Esophagus squamous epithelium (tissue), 5 donors: ENCODE measurements at places on chromosomes 12 and 14.
A peak's percentile ranks its signal among the peaks of the same experiment; 100 is the strongest.

- DNase-seq: no peak
- peak overlapping the region; percentile 0 for H3K27ac ChIP-seq
- peaks cover 52% of the 10 kb centered on the region for H3K4me1 ChIP-seq
- no peaks in the 10 kb centered on the region for H3K36me3 ChIP-seq
- no peaks in the 10 kb centered on the region for H3K27me3 ChIP-seq
Observed at GRCh38 chr14:36784541-36784940, 122.9 kb downstream of the PAX9 start.

DNA sequence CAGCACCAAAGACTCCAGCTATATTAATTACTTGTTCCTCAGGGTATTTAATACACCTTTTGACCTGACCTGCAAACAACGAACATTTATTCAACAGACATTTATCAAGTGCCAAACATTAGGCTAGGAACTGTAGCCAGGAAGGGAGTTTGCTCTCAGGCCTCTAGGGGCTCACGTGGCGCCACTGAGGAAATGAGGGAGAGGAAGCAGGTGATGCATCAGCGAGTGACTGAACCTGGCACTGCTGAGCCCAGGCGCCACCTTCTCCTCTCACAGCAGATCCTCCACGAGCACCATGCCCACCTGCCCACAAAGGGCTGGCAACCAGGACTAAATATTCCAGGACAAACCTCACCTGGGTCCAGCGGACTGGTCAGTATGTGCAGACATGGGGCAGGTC, 50.2 kb downstream of the SETD3 start:
- H3K4me1 ChIP-seq: no peaks in the 10 kb centered on the region
- peaks cover 77% of the 10 kb centered on the region for H3K36me3 ChIP-seq
- no peak overlapping the region for H3K4me3 ChIP-seq
- H3K27me3 ChIP-seq: no peaks in the 10 kb centered on the region
- H3K27ac ChIP-seq: no peak overlapping the region

- H3K27ac ChIP-seq: no peak overlapping the region
- peaks cover 26% of the 10 kb centered on the region for H3K4me1 ChIP-seq
- H3K36me3 ChIP-seq: no peaks in the 10 kb centered on the region
Observed at GRCh38 chr12:32108787-32109186, 2.1 kb downstream of the BICD1 start.

DNA sequence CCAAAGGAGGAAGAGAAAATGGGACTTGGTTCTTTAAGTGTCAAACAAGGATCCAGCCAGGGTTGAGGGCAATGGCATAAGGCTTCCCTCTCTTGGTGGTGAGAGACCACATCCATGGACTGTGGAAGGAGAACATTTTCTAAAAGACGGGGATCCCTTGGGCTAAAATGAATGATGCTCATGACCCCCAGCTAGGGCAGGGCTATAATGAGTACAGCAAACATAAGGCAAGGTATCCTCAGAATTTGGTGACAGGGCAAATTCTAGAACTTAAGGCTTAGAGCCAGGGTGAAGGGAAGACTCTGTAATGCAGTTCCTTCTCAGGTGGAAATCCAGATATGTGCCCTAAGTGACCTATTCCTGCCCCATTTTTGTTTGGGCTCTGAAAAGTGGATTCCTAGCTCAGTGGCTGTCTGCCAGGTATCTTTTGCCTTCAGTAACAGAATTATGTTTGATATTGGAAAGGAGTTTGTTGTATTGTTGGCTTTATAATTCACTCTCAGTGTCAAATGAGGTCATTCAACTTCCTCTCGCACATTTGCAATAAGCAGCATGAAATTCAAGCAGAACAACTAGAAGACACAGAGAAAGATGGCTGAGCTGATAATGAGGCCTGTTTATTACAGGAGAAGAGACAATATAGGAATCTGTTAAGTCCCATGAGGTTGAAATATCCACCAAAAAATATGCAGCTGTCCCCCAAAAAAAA, 76.8 kb downstream of the DAD1 start:
- peaks cover 53% of the 10 kb centered on the region for H3K4me1 ChIP-seq
- no peaks in the 10 kb centered on the region for H3K36me3 ChIP-seq
- no peaks in the 10 kb centered on the region for H3K27me3 ChIP-seq
- no peak overlapping the region for H3K4me3 ChIP-seq
- peak overlapping the region; percentile 49 for H3K27ac ChIP-seq
- DNase-seq: no peak

GRCh38 chr14:90607141-90607540, 209.1 kb downstream of the TTC7B start:
- no peak for DNase-seq
- peaks cover 3% of the 10 kb centered on the region for H3K4me1 ChIP-seq
- H3K36me3 ChIP-seq: no peaks in the 10 kb centered on the region
- H3K4me3 ChIP-seq: no peak overlapping the region
- H3K27me3 ChIP-seq: no peaks in the 10 kb centered on the region
- no peak overlapping the region for H3K27ac ChIP-seq

GRCh38 chr14:54562334-54562733, 4.6 kb upstream of the SAMD4A start:
- DNase-seq: no peak
- no peaks in the 10 kb centered on the region for H3K36me3 ChIP-seq
- peaks cover 9% of the 10 kb centered on the region for H3K4me1 ChIP-seq
- H3K4me3 ChIP-seq: no peak overlapping the region

GRCh38 chr12:39830171-39830570, 210.6 kb upstream of the ABCD2 start:
- H3K27me3 ChIP-seq: no peaks in the 10 kb centered on the region
- no peaks in the 10 kb centered on the region for H3K36me3 ChIP-seq
- no peak overlapping the region for H3K27ac ChIP-seq
- H3K4me3 ChIP-seq: no peak overlapping the region
- no peak for DNase-seq

GRCh38 chr12:16184681-16185080, 92.8 kb downstream of the SLC15A5 start:
- no peak overlapping the region for H3K27ac ChIP-seq
- no peak overlapping the region for H3K4me3 ChIP-seq
- H3K36me3 ChIP-seq: no peaks in the 10 kb centered on the region
- no peaks in the 10 kb centered on the region for H3K27me3 ChIP-seq
- no peaks in the 10 kb centered on the region for H3K4me1 ChIP-seq

DNA sequence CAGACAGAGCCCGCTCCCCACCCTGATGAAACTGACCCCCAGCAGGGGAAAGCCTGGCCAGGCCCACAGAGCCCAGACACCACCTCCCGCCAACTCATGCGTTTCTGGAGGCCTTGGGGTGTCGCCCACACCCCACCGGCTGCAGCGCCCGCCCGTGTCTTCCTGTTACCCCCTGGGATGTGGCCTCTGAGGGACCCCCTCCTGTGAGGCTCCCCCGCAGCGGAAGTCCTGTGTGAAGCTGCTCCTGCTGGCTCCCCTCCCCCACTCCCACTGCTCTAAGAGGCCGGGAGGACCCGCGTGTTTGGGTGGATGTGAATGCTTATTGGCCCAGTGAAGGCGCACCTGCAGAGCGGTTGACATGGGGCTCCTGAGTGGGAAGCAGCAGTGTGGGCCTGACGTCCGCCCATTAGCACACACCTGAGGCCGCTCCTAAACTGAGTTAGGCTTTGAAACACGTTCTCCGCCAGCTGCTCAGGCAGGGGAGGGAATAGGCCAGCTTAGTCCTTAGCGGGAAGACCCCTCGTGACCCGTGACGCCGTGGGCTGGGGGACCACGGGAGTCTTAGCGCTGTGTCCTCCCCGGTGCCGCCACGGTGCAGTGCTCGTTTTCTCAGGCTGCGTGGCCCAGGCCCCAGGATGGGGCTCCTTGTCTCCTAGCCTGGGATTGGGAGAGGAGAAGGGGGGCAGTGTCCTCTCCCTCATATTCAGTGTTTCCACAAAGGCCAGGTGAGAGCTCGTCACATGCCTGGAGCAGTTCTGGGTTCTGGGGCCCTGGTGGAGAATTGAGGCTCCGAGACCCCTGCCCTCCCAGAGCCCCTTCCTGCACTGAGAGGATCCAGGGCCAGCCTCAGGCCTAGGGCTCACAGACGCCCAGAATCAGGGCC, 323.4 kb upstream of the SFSWAP start:
- H3K27me3 ChIP-seq: no peaks in the 10 kb centered on the region
- no peak overlapping the region for H3K4me3 ChIP-seq
- H3K36me3 ChIP-seq: no peaks in the 10 kb centered on the region
- H3K27ac ChIP-seq: no peak overlapping the region
- H3K4me1 ChIP-seq: no peaks in the 10 kb centered on the region

DNA sequence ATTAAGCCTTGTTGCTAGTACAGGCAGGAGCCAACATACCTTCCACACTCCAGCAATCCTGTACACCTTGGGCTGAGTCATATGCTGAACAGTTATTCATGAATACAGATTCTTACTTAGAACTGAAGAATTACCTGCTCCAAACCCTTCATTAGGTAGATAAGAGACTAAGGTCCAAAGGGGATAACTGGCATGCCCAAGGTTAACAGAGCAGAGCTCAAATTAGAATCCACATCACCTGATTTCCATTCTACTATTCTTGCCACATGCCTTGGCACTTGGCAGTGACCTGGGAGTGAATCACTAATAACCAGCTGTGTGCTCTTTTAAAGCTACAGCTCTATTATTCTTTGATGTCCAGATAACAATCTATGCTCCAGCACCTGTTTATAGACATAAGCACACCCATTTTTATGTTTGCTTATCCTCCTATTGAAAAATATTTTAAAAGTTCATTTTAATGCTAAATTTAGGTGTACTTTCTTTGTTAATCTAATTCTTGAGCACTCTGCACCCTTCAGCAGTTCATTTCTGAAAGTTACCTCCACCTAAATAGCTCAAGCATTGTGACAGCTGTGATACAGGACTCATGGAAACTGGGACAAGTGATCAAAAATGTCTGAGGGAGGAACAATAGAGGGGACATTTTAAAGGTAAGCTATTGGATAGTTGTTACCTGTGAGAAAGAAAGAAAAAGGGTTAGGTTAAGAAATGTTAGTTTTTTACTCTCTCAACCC, 19.4 kb downstream of the LPCAT3 start:
- no peaks in the 10 kb centered on the region for H3K27me3 ChIP-seq
- H3K4me1 ChIP-seq: peaks cover 31% of the 10 kb centered on the region
- DNase-seq: no peak

DNA sequence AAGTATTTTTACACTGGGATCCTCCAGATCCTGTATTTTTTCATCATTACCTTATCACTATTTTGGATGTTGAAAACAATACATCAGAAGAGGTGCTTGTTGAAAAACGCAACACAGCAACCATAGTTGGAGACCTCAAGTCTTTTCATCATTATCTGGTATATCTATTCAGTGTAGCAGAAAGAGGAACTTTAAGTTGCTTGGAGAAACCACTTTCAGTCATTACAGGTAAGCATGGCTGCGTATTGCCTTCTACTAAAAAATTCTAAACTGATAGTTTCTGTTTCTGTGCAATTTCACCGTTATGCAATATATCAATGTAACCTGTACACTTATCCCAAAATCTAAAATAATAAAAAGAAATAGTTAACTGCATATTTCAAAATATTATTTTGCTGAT, 32.2 kb upstream of the PTPRQ start:
- H3K36me3 ChIP-seq: no peaks in the 10 kb centered on the region
- no peak overlapping the region for H3K4me3 ChIP-seq
- no peaks in the 10 kb centered on the region for H3K27me3 ChIP-seq
- no peak for DNase-seq

GRCh38 chr14:61098721-61099120, 117.7 kb downstream of the SLC38A6 start:
- H3K36me3 ChIP-seq: no peaks in the 10 kb centered on the region
- no peaks in the 10 kb centered on the region for H3K27me3 ChIP-seq
- H3K27ac ChIP-seq: no peak overlapping the region
- no peak overlapping the region for H3K4me3 ChIP-seq
- peaks cover 5% of the 10 kb centered on the region for H3K4me1 ChIP-seq

- H3K36me3 ChIP-seq: no peaks in the 10 kb centered on the region
- no peak for DNase-seq
- no peak overlapping the region for H3K4me3 ChIP-seq
- H3K27me3 ChIP-seq: no peaks in the 10 kb centered on the region
- H3K27ac ChIP-seq: no peak overlapping the region
Observed at GRCh38 chr12:25653487-25654175, 100.5 kb upstream of the LMNTD1 start.

- no peaks in the 10 kb centered on the region for H3K4me1 ChIP-seq
- peaks cover 19% of the 10 kb centered on the region for H3K36me3 ChIP-seq
Observed at GRCh38 chr14:77421201-77421600, 2.1 kb downstream of the NOXRED1 start.

- no peaks in the 10 kb centered on the region for H3K27me3 ChIP-seq
- no peaks in the 10 kb centered on the region for H3K36me3 ChIP-seq
Observed at GRCh38 chr12:57381693-57382220, 49.1 kb downstream of the R3HDM2 start.

DNA sequence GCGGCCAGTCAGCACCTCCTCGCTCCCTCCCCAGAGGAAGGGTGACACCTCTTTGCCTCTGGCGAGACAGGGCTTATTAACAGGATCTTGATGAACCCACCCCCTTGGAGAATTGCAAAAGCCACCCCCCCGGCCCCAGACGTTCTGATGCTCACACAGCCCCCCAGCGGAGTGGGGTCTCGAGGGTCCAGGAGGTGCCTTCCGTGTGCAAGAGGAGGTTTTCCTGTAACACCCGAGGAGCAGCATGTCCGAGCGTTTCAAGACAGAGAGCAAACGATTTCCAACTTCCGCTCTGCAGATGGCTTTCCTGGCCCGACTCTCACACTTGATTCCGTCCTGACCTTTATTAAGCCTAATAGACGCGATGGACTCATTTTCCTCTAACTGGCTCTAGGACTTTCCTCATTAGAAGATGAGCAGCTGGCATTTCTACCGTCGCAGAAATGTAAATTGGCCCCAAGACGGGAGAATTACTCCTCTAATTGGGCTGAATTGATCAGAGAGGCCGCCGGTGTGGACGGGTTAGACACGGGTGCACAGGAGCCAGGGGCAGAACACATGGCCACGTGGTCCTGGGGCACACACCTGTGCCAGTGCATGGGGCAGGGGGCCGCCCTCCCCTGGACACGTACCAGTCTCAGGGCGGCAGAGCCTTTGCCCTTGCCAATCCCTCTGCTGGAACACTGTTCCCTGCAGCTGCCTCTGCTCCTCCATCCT, 84.4 kb downstream of the NOC4L start:
- H3K4me3 ChIP-seq: no peak overlapping the region
- no peak overlapping the region for H3K27ac ChIP-seq
- DNase-seq: no peak
- H3K27me3 ChIP-seq: peaks cover 9% of the 10 kb centered on the region
- H3K4me1 ChIP-seq: no peaks in the 10 kb centered on the region
- no peaks in the 10 kb centered on the region for H3K36me3 ChIP-seq

- no peak for DNase-seq
- H3K36me3 ChIP-seq: no peaks in the 10 kb centered on the region
- no peak overlapping the region for H3K4me3 ChIP-seq
- H3K27me3 ChIP-seq: no peaks in the 10 kb centered on the region
- no peak overlapping the region for H3K27ac ChIP-seq
Observed at GRCh38 chr12:39205969-39206368, 237.0 kb downstream of the KIF21A start.

DNA sequence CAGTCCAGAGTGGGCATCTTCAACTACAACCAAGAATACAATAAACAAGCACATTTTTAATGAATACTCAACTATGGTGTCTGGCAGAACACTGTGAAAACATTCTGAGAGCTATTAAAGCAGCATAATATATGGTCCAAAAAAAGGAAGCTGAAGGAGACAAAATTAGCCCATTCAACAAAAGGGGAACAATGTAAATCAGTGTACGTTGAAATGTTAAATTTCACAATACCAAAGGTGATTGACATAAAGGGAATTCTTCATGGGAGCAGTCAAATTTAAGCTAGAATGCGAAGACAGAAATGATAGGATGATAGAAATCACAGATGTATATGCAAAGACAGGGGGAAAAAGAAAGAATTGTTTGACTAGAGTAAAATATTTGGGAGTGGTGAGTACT, 41.3 kb upstream of the SYCP3 start:
- H3K27me3 ChIP-seq: no peaks in the 10 kb centered on the region
- H3K4me3 ChIP-seq: no peak overlapping the region
- H3K27ac ChIP-seq: no peak overlapping the region
- H3K36me3 ChIP-seq: peaks cover 82% of the 10 kb centered on the region
- H3K4me1 ChIP-seq: no peaks in the 10 kb centered on the region
- no peak for DNase-seq
